ENCODE measurements at places on chromosomes 3 and 15.

DNA sequence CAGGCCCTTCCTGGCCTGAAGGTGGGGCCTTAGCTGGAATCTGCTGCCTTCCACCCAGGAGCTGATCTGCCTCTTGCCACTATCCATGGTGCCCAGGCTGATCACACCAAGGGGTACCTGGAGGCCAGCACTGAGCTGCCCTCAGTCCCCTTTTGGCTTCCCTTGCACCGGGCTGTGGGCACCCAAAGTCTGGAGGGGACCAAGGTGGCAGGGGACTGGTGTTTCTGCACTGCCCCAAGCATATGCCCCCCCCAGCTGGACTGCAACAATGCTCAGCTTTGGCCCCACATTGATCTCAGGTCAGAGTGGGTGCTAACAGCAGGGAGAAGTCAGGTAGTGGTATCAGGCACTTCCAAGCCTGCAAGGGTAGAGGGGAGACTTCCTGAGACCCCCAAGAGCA lies 902.6 kb upstream of the EPHA6 start:
- no peak for DNase-seq

DNA sequence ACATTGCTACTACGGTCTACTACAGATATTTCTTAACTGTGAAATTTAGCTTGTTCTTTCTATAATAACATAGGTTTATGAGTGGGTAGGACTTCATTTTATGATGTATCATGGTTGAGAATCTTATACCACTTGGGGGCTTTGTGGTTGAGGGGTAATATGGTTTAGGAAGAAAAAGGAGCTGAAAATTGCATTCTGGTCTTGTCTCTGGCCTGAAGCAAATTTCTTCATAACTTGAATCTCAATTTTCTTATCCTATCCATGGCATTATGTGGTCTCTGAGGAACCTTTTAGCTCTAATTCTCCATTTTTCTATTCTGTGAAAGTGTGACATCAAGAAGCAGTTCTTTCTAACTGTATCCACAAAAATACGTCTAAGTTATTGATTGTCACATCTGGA lies 341.0 kb downstream of the SOX2 start:
- DNase-seq, result no peak

DNA sequence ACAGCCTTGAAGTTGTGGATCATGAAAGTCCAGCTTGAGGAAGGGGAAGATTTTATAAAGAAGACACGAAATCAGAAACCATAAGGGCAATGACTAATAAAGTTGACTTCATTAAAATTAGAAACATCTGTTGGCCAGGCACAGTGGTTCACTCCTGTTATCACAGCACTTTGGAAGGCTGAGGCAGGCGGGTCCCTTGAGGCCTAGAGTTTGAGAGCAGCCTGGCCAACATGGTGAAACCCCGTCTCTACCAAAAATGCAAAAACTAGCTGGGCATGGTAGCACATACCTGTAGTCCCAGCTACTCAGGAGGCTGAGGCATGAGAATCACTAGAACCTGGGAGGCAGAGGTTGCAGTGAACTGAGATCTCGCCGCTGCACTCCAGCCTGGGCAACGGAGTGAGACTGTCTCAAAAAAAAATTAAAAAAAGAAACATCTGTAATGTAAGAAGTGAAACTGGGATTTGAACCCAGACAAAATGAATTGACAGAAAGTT lies 7.9 kb upstream of the UBXN7 start:
- DNase-seq, result no peak

- no peak for DNase-seq
These were observed 10.9 kb downstream of the RTP1 start for GRCh38 chr3:187208159-187208558.

- DNase-seq, result no peak
These were observed 91.9 kb downstream of the NAALADL2 start for GRCh38 chr3:174951034-174951433.

- no peak for DNase-seq
These were observed 196.0 kb upstream of the TOPAZ1 start for GRCh38 chr3:44045476-44046275.

DNA sequence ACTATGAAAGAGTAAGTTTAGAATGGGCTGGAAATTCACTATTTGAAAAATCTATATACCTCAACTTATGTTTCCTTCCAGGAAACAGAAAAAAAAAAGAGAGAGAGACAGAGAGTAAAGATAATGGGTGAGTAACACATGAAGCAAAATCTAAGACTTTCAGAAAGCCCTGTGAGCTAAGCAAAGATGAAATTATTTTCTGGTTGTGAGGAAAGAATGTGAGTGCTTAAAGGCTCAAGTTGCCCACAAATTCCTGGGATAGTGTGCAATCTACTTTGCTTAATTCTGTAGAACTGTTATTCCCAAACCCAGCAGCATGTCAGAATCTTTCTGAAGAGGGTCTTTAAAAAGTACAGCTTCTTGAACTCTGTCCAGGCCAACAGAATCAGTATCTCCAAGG lies 337.7 kb upstream of the AGTR1 start:
- DNase-seq, result no peak

- DNase-seq, result no peak
These were observed 82.2 kb upstream of the SLC6A6 start for GRCh38 chr3:14320219-14320618.

Measured in stimulated activated CD4-positive, alpha-beta T cell treated with anti-CD3 and anti-CD28 coated beads, TNF-alpha, amount 100 ng/mL, for 4 hours (primary cell).